ENCODE measurements at places on chromosomes 2 and 18.

- DNase-seq, result no peak
These were observed 220.4 kb upstream of the TMEM200C start for GRCh38 chr18:6115710-6116109.

GRCh38 chr18:60196836-60197606, 175.6 kb downstream of the MC4R start:
- DNase-seq, result no peak

- DNase-seq, result no peak
These were observed 397.4 kb upstream of the SALL3 start for GRCh38 chr18:78582181-78582709.

- DNase-seq, result no peak
These were observed 478.9 kb upstream of the HS6ST1 start for GRCh38 chr2:128797533-128797932.

- DNase-seq, result no peak
These were observed 85.3 kb downstream of the TRAPPC8 start for GRCh38 chr18:31857526-31858106.

- DNase-seq, result no peak
These were observed 20.0 kb downstream of the SFTPB start for GRCh38 chr2:85647823-85648526.

All from DMS153 (cell line).